ENCODE measurements at places on chromosomes 1 and 21. TPM values are rescaled to one million over a fixed set of nuclear protein-coding genes. Genes with fewer than 3 reads are reported as not detected.

DNA sequence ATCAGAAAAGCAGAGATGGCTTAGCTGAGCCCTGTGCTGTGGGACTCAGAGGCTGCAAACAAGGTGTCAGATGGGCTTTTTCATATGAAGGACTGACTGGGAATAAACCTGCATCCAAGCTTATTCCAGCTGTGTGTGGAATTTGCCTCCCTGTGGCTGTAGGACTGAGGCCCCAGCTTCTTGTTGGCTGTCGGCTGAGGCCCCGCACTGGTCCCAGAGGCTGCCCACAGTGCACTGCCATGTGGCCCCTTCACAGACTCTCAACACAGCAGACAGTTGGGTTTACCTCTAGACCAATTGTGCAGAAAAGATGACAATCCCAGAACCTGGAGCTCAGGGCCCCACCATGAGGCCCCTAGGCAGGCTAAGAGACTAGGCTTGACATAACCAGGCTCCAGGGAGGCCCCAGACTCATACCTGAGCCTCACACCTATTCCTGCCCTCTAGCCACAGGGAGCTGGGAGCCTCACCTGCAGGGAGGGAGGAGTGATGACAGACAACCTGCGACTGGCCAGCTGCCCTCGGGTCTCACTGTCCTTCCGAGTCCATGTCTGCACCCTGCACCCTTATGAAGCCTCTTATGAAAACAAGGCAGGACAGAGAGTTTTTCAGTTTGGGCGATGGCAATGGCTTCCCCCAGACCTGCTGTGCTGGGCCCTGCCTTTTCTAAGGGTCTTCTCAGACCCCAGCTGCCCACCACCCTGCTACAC, 615.5 kb downstream of the NPHP4 start:
- DNase-seq: no peak

Gene LGR6
- total RNA-seq: 0.68 TPM

DNA sequence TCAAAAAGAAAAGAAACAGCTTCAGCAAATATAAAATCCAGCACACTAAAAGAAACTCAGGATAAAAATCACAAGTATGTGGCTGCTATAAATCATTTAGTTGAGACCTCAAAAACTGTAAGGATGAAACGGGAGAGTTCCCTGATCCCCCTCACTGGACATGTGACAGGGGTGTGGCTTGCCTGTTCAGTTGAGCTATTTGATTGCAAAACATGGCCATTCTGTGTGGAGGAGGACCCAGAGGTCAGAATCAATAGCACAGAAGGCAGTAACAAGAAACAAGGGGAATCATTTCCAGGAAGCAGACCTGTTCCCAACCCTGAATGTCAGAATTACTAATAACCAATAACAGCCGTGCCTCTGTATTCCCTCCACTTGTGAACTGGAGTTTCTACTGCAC, 27.9 kb downstream of the RBM11 start:
- DNase-seq: no peak

GRCh38 chr1:198935306-198935921, 296.6 kb downstream of the PTPRC start:
- DNase-seq: peak; percentile 94

Gene S100B
- total RNA-seq: not detected

DNA sequence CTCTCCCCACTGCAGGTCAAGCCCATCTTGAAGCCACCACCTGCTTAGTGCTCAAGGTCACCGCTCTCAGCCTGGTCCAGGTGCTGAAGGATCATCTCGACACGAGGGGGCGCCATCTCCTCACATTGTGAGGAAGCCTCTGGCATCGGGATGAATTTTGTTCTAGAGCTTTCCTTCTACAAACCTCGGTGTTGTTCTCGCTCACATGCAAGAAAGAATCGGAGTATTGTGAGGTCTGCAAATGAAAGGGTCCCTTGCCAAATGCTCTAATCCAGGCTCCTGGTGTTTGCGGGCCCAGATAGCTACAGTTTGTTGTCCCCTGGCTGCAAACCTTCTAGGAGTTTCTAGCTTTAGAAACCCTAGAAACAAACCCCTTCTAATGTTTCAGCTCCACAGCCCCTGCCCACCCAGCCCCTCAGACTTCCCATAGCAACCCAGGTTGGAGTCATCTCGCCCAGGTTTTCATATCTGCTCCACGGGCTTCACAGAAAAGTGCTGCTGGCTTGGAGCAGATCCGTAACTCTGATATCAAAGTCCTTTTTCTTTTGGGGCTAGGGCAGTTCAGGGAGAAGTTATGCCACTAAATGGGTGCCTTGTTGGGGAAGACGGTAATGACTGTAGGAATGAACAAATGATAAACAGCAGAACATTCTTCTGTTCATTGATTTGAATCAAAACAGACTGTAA, 8.6 kb upstream of the ATP5PO start:
- no peak for DNase-seq

Gene CHIT1
- not detected for total RNA-seq

- no peak for DNase-seq
These were observed 24.2 kb upstream of the CR2 start for GRCh38 chr1:207429963-207430362.
